ENCODE measurements at places on chromosomes 2 and 18.
A peak's percentile ranks its signal among the peaks of the same experiment; 100 is the strongest.

- no peak for DNase-seq
Observed at GRCh38 chr18:29378651-29379136, 1201.8 kb upstream of the CDH2 start.

- DNase-seq = peak; percentile 68
Observed at GRCh38 chr2:30447149-30448045, at the start of gene LCLAT1. LCLAT1 (plus strand) TSS chr2:30447246; CDS start chr2:30525591, 78,345 bp downstream.

DNA sequence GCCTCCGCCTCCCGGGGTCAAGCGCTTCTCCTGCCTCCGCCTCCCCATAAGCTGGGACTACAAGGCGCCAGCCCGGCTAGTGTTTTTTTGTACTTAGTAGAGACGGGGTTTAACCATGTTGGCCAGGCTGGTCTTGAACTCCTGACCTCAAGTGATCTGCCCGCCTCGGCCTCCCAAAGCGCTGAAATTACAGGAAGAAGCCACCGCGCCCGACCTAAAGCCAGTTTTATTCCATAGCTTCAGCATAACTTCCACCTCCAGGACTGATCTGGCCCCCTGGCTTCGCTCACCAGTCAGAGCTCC lies 783 bp upstream of the TXNL4A start:
- DNase-seq = no peak

DNA sequence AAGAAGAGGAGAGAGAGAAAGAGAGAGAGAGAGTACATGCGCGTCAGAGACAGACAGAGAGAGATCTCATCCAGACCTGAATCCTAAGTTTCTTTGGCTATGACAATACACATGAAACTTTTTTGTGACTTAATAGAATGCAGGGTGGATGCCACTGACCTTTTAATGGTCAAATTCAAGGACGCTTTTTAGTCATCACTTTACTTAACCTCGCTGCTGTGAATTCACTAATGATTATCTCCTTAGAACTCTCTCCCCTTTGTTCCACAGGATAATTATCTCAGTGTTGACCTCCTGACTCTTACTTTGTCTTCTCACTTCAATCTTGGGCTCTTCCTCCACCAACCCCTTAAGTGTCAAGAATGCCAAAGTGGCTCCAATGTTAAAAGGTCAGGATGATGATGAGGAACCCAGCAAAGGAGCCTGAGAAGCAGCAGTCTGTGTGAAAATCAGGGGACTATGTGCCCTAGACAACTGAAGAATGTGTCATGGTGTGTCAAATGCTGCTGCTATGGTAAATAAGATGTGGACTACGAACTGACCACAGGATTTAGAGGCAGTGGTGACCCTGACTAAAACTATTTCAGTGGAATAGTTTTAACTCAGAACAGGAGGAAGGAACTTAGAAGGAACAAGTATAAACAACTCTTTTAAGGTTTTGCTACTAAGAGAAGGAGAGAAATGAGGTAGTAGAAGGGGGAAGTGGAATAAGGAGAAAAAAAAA lies 382.1 kb downstream of the ZEB2 start:
- DNase-seq = no peak

- DNase-seq = no peak
Observed at GRCh38 chr2:155965415-155966063, 367.0 kb downstream of the NR4A2 start.

DNA sequence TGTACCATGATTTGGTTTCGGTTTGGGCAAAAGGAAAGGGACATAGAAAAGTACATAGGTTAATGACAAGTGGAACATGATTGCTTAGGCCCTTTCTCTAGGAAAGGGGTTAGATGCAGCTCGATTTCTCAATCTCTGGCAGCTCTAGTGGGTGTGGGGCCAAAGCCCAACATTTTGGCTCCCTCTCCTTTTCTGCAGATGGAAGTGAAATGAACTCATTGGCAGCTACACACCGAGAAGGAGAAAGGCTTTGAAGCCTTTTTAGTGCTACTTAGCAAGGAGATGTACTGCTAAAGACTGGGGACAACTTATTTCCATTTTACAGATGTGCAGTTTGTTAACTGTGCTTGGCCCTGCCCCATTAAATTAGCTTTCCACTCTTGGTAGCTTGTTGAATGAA lies 93.8 kb downstream of the LYPD6B start:
- no peak for DNase-seq

DNA sequence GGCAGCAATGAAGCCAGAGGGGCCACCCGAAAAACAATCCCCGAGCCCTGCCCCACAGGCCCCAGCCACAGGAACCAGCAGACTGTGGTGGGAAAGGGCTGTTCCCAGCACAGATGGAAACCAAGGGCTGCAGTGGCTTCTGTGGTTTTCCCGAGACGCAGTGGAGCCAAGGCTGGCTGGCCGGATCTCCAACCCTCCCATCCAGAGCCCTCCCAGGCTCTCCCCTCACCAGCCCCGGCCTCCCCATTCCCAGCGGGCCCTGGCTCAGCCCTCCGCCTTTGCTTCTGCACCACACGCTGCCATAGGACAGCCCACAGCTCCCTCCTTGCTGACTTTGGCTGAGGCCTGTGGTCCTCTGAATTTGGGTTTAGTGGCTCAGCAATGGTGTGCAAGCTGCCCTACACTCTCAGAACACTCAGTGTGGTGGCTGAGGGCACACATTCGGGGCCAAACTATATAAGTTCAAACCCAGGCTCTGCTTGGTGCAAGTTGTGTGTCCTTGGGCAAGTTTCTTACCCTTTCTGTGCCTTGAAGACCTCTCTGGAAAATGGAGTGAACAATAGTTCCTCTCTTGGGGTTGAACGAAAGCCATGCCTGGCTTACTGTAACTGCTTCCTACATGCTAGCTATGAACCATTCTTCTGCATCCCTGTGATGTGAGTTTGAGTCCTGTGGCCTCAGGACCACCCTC lies 200.1 kb downstream of the SMAD7 start:
- no peak for DNase-seq

GRCh38 chr2:152254976-152255375 lies 79.4 kb upstream of the STAM2 start:
- DNase-seq = no peak

DNA sequence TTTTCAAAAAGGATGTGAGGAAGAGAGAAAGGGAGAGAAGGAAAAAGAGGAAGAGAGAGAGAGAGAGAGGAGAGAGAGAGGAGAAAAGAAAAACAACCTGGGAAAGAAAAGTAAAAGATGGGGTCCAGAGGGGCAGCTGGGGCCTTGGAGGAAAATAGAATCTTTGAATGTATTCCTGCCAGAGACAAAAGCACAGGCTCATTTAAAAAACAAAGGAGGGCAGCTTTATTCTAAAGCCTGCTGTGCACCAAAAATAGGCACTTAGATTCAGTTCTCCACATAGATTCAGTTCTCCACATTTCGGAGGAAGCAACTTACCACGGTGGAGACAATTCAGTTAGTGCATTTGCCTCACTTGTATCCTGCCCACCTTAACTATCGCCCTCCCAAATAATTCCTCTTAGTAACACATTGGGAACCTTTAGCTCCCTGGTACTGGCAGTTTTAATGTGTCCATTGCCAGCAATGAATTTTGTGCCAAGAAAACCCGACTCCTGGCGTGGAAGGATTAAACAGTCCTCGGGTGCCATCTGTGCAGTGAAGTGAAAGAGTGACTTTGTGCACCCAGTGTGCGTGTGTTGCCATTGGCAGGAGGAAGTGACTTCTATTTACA lies 71.3 kb downstream of the DPP4 start:
- no peak for DNase-seq

DNA sequence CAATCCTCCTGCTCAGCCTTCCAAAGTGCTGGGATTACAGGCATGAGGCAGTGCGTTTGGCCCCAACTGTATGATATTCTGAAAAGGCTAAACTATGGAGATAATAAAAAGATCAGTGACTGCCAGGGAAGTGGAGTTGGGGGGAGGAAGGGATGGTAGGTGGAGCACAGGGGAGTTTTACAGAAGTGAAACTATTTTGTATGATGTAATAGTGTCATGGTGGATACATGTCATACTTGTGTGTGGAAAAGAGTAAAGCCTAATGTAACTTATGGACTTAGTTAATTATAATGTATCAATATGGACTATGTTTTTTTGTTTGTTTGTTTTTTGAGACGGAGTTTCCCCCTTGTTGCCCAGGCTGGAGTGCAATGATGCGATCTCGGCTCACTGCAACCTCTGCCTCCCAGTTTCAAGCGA lies 2.9 kb upstream of the GGCX start:
- no peak for DNase-seq

DNA sequence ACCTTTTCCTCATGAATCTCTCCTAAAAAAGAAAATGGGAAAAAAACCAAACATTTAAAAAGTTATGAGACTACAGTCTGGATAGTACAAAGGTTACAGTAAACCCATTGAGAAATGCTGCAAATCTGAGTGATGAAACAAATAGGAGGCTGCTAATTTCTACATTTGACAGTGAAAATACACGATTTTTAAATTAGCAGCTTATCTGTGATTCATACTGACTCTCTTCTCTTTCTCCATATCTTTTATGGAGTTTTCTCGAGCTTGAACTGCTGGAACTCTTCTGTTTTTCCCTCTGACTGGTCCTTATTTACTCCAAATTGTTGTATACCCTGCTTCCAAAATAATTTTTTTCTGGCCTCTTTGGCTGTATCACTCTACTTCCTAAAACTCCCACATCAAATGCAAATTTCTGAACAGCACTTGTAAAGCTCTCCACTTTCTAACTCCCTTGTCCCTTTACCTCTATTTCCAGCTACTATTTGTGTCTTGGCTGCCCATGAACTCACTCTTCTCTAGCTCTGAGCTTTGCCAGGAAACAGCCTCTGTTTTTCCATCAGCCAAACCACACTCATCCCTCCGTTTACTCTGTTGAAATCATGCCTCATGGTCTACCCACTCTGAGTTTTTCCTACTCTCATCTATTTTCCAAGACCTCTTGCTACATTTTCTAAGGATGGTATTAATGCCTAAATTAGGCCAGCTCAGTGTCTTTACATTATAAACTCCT lies 73.7 kb downstream of the RBMS1 start:
- no peak for DNase-seq

- DNase-seq = no peak
Observed at GRCh38 chr18:58513615-58514335, 115.1 kb downstream of the ALPK2 start.

GRCh38 chr2:237072067-237072931 lies 13.4 kb upstream of the COPS8 start:
- no peak for DNase-seq

- DNase-seq = peak; percentile 9
Observed at GRCh38 chr2:35410431-35411061, 945.0 kb upstream of the CRIM1 start.
